ENCODE measurements at places on chromosomes 3 and 15. TPM values are rescaled to one million over a fixed set of nuclear protein-coding genes. Genes with fewer than 3 reads are reported as not detected.

- no peak for DNase-seq
These were observed 112.2 kb downstream of the CHL1 start for GRCh38 chr3:308597-309321.

- DNase-seq, result no peak
These were observed 1121.2 kb downstream of the SI start for GRCh38 chr3:163957072-163957471.

DNA sequence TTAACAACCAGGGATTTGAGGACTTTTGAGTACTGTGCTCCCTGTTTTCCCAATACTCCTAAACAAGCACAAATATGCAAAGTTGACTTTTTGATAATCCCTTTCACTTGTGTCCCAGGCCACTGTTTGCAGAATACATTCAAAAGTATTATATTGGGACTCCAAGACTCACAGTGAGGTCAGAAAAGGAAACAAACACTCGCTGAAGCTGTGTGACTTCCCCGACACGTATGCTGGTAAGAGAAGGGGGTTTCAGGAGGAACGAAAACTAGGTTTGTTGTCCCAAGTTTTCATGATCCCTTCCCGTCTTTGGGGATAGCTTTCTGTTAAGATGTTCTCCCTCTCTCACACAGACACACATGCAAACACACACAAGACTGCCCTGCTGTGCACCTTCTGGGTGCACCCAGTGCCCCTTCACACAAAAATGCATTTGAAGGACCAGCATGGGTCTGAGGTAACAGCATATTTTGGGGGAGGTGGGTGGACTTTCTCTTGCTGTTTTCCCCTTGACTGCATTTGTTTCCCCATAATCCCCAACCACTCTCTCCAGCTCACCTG is 225.2 kb upstream of the PRICKLE2 start:
- DNase-seq, result no peak

TBL1XR1 gene
- 283 TPM for total RNA-seq

GRCh38 chr15:49877117-49877872 is 241.7 kb downstream of the ATP8B4 start:
- no peak for DNase-seq

DNA sequence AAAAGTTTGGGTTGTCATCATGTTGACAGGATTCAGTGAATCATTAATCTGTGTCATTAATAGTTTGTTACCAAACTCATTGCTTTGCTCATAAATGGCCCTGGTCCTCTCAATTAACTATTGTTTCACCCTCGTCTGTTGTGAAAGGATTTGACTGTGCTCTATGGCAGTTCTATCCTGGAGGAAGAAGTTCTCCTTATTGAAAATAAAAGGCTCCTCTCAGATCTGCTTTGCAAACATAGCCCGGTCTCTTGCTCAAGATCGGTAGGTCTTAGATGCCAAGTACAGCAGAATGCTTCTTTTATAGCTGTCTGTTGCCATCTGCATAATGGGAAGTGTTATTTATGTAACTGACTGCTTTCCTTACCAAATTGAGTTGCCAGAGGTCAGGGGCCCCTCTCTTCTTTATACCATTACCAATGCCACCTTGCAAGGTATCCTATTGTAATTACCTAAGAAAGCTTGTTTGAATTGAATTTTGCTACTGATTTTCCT is 146.5 kb downstream of the EBLN2 start:
- no peak for DNase-seq

SLC22A13 gene
- total RNA-seq, result under 0.01 TPM

GRCh38 chr15:74399100-74399499 is 31.7 kb upstream of the CYP11A1 start:
- no peak for DNase-seq

- no peak for DNase-seq
These were observed 365.0 kb downstream of the SV2B start for GRCh38 chr15:91465086-91465485.

- no peak for DNase-seq
These were observed 440.7 kb downstream of the MAGI1 start for GRCh38 chr3:65597952-65598413.

- DNase-seq, result no peak
These were observed 240.6 kb upstream of the GOLIM4 start for GRCh38 chr3:168336276-168336675.

GRCh38 chr15:95840004-95840403 is 490.5 kb upstream of the NR2F2 start:
- no peak for DNase-seq

GNAT1 gene
- total RNA-seq, result not detected

GRCh38 chr3:297585-297984 is 101.0 kb downstream of the CHL1 start:
- DNase-seq, result no peak

GRCh38 chr3:30752970-30753369 is 141.5 kb downstream of the GADL1 start:
- DNase-seq, result no peak

DNA sequence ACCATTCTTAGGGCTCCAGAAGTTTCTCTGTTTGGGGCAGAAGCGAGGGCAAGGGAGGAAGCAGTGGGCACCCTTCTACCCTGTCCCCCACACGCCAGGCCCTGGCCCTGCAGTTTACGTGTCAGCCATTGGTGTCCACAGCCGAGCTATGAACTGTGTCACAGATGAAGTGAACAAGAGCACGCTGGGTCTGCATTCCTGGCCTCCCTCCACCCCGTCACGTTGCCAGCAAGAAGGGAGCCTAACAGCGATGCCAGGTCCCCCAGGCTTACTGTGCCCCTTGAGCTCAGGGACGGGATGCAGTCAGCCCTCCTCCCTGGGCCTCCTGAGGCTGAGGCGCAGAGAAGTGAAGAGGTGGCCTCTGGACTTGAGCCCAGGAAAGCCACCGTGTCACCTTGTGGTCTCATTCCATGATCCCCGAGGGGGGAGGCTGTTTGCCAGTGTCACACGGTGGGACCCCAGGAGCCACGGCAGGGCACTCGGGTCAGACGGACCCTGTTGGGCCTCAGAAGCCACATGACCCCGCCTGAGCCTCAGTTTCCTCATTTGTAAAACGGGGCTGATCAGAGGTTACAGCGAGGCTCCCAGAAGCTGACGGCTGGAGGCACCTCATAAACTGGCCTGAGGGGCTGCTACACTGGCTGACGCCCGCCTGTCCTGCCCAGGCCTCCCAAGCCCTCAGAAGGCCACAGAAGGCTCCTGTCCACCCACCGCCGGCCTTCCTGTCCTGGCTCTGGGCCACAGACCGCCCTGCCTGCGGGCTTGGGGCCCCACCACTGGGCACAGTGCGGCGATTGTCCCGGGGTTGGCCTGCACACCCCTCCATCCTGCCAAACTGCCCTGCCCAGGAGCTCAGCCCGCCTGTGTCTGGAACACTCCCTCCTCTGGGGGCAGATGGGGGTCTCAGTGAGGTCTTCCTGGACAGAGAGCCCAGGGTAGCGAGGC is 18.6 kb downstream of the IQSEC1 start:
- no peak for DNase-seq

- DNase-seq, result no peak
These were observed 56.9 kb upstream of the SKOR1 start for GRCh38 chr15:67768313-67768977.

- no peak for DNase-seq
These were observed 739.7 kb upstream of the DPPA4 start for GRCh38 chr3:110077093-110077492.

MAP6D1 gene
- total RNA-seq, result 3.3 TPM

DNA sequence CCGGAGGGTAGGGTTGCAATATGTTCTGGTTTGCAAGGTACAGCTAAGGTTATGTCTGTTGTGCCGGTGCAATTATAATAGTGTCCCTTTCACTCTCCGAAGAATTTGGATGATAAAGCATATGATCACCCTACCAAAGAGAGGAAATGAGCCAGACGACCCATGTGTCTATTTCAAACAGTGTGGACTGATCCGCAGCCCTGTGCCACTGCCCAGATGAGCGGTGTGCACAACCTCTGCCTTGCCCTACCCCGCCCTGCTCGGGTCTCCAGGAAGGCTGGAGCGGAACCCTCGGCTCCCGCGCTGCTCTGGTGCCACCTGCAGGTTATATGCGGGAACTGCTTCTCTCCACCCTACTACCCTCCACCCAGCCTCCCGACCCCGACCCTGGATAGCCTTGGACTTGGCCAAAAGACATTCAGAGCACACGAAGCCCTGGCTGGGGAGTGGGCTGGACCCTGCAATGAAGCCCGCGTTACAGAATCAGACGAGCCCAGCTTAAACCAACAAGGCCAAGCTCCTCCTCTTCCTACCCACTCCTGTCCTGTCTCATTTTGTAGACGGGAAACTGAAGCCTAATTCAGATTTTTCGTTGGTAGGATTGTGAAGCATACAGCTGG is 68.4 kb upstream of the CHRNB4 start:
- peak; percentile 45 for DNase-seq

DNA sequence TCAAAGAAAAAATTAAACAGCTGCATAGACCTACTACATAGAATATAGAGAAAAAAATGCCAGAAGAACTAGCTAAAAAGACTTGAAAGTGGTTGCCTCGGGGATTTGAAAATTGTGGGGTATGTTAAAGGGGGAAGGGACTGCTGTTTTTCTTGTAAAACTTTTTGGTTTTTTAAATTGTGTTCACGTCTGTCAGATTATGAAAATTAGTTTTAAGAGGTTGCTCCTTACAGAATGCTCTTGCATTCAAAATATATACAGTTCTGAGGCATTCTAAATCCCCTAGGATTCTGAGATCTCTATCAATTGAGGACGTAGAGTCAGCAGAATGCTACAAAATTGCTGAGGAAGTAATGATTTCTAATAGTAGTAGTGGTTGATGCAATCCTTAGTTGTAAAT is 28.6 kb downstream of the PIAS1 start:
- DNase-seq, result no peak

DNA sequence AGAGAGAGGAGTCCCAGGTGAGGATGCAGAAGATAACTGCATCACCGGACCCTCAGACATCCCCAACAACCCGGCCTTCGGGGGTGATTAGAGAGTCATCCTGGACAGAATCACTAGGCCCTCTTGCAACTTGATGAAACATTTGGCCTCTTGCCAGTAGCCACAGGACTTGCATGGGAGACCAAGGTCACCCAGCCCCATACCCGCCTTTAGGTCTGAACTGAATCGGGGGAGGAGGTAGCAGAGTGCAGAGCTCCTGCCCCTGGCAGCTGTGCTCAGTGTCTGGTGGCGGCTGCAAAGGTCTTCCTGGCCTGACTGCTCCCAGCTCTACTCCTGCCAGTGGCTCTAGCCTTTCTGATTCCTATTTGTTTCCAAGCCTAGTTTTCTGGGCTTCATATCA is 12.4 kb downstream of the PIF1 start:
- no peak for DNase-seq

DNA sequence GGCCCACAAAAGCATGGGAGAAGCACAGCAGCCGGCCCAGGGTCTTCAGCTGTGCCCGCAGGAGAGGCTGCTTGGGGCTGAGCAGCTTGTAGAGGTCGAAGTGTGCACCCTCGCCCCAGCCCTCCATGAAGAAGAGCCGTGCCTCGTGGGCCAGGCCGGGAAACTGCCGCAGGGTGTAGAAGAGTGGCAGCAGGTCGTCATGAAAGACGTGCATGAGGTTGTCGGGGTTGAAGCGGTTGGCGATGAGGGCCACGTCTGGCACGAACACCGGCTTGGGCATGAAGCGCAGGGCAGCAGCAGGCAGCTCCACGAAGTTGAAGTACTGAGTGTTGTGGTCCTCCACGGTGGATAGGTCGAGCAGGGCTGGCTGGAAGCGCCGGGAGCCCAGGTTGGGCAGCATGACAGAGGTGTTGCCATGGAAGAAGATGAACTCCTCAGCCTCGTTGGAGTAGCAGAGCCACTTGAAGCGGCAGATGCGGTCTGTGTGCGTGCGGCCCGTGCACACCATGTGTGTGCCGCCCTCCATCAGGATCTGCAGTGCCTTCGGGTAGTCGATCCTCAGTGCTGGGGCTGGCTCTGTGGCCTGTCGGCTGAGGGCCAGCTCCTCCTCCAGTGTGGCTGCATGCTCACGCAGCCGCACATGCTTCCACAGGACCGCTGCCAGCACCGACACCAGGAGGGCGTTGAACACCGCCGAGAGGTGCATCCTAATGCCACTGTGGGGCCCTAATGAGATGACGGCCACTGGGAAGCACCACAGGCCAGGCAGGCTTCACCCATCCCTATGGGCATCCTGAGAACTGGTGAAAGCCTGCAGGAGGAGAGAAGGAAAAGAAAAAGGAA is 24.9 kb downstream of the POMGNT2 start:
- DNase-seq, result no peak

DNA sequence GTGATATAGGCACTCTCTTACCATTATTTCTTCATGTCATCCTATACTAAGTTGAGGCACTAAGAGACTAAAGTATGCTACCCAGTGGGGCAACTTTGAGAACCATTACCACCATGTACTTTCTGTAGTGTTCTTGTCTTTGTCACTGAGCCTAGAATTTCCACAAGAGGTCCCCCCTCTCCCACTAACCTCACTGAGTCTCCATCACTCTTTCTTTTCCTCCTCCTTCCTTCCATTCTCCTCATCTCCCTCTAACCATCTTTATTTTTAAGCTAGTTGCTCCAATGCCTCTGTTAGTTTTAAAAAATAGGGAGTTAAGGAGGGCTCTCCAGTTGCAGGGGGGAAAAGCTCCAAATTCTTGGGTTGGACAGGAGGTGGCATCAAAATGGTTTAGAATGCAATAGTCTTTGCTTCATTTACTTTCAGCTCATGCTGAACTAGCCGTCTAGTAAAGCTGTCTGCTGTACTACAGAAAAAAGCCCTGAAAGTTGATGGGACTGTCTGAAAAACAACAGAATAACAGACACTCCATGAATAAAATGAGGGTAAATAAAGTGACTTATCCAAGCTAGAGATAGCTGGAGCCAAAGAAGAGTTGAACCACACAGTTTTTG is 85.1 kb upstream of the MYRIP start:
- no peak for DNase-seq

C3orf20 gene
- total RNA-seq, result not detected

- DNase-seq, result no peak
These were observed 134.6 kb downstream of the MEIS2 start for GRCh38 chr15:36965570-36966342.

- DNase-seq, result no peak
These were observed 119.9 kb downstream of the CADPS start for GRCh38 chr3:62755285-62755684.

GRCh38 chr3:96931119-96931862 is 116.9 kb downstream of the EPHA6 start:
- no peak for DNase-seq

GRCh38 chr3:46734773-46735172 is 17.1 kb upstream of the PRSS50 start:
- no peak for DNase-seq

- no peak for DNase-seq
These were observed 46.4 kb downstream of the TIPARP start for GRCh38 chr3:156720826-156721225.

DNA sequence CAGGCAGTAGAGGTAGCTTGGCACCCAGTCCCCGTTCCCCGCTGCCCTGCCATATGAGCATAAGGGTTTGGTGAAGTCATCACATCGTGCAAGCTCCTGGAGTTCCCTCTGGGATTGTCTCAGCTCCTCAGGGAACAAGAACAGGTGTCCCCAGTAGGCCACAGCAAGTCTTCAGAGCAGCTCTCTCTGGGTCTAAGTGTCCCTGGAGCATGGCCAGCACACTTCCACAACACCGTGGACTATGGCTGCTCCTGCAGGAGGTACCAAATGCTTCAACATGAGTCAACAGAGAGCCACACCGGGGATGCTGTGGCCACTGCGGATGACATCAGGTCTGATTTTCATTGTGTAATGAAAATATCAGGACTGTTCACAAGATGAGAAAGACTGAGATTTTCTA is 23.1 kb downstream of the ABHD6 start:
- DNase-seq, result no peak
